ENCODE measurements at places on chromosomes 6 and 20. TPM values are rescaled to one million over a fixed set of nuclear protein-coding genes. Genes with fewer than 3 reads are reported as not detected.

DNA sequence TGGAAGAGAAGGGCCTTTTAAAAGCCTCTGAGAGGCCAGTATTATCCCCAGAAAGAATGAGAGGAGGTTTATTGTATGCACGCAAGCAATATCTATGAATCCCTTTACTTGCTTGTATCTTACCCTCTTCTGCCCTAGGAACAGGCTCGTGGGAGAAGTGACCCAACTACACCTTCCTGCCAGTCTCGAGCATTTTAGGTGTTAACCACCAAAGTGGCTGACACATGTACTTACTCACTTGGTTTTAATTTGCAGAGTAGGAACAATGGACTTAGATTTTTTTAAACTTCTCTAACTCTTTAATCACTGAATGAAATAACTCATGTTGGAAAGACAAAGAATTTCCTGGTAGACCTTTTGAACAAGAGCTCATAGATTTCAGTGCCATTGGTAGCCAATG lies 296.9 kb downstream of the PLCB1 start:
- DNase-seq, result no peak
- no peak overlapping the region for H3K27ac ChIP-seq
- peaks cover 18% of the 10 kb centered on the region for H3K4me1 ChIP-seq
- H3K27me3 ChIP-seq, result no peaks in the 10 kb centered on the region
- no peak overlapping the region for H3K4me3 ChIP-seq

DNA sequence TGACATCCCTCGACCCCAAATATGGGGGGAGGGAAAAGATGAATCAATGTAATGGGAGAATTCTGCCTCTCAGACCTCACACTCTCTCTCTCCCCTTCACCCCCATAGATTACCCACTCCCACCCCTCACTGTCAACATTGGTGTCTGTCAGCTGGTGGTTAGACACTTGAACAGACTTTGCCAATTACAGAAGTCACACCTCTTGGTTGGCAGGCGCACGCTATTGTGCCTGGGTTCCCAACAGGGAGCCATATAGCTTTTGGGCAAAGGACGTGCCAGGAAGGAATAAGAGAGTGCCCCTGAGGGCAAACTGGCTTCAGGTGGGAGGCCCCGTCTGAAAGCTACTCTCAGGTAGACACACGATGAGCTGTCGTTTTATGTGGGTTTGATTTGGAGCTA lies 54.1 kb upstream of the FYN start:
- peaks cover 22% of the 10 kb centered on the region for H3K4me1 ChIP-seq
- H3K36me3 ChIP-seq, result peaks cover 6% of the 10 kb centered on the region
- H3K4me3 ChIP-seq, result no peak overlapping the region
- no peaks in the 10 kb centered on the region for H3K27me3 ChIP-seq

- no peak overlapping the region for H3K27ac ChIP-seq
- no peak for DNase-seq
- no peaks in the 10 kb centered on the region for H3K36me3 ChIP-seq
- peaks cover 2% of the 10 kb centered on the region for H3K27me3 ChIP-seq
- H3K4me3 ChIP-seq, result no peak overlapping the region
- H3K4me1 ChIP-seq, result no peaks in the 10 kb centered on the region
These were observed 54.4 kb downstream of the RFX6 start for GRCh38 chr6:116931456-116931855.

ID1 gene
- total RNA-seq, result 8.2 TPM

OR2J3 gene
- not detected for total RNA-seq

DNA sequence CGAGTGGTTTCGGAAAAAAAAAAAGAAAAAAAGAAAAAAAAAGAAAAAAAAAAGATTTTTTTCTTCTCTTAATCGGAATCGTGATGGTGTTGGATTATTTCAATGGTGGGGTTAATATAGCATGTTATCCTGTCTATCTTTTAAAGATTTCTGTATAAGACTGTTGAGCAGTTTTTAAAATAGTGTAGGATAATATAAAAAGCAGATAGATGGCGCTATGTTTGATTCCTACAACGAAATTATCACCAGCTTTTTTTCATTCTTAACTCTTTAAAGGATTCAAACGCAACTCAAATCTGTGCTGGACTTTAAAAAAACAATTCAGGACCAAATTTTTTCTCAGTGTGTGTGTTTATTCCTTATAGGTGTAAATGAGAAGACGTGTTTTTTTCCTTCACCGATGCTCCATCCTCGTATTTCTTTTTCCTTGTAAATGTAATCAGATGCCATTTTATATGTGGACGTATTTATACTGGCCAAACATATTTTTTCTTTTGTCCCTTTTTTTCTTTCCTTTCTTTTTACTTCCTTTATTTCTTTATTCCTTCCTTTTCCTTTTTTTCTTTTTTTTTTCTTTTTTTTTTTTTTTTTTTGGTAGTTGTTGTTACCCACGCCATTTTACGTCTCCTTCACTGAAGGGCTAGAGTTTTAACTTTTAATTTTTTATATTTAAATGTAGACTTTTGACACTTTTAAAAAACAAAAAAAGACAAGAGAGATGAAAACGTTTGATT lies 3.6 kb downstream of the SOX4 start:
- H3K27me3 ChIP-seq, result no peaks in the 10 kb centered on the region
- peak overlapping the region; percentile 97 for H3K4me3 ChIP-seq
- H3K27ac ChIP-seq, result peak overlapping the region; percentile 98
- H3K4me1 ChIP-seq, result peaks cover 23% of the 10 kb centered on the region

DNA sequence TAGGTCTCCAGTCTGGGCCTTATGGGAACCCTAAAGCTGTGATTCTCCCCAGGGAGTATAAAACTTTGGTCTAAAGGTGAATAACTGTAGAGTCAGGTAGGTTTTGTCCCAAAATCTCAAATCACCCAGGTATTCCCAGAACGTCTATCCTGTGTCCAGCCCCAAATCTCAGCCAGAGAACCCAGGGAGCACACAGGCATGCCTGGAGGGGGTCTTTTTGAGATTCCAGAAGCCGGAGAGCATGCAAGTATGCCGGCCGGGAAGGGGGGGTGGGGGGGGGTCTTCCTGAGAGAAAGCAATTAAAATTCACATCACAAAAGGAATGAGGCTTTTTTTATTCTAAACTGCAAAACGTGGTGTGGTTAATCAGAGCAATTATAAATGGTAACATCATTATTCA lies 210.0 kb downstream of the PTPRT start:
- no peak overlapping the region for H3K27ac ChIP-seq
- no peak for DNase-seq
- no peak overlapping the region for H3K4me3 ChIP-seq
